ENCODE measurements at places on chromosomes 16 and 17. TPM values are rescaled to one million over a fixed set of nuclear protein-coding genes. Genes with fewer than 3 reads are reported as not detected.

GRCh38 chr17:19239544-19239943, 2.4 kb downstream of the EPN2 start:
- no peak for DNase-seq

DNA sequence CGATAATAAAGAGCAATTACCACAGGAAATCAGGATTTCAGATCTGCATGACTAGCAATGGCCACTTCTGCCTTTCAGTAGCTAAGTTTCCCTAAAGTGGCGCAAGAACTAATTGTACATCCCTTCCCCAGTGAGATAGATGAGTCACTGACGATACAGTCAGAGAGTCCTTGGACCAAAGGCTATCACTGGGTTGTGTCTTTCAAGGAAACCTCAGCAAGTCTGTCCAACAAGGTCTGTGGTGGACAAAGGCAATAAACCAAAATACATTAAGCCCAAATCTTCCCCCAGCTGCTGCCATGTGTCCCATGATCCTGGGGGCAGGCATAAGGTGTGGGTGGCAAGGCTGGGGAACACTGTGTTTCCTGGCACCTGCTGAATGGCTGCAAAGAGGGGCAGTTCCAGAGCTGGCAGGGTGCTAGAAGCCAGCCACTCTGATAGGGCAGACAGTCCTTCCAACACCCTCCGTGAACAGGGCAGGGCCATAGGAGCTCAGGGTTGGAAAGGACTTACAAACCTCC, 20.5 kb upstream of the MTMR4 start:
- DNase-seq = no peak

- DNase-seq = no peak
Observed at GRCh38 chr16:57395026-57395425, 9.5 kb upstream of the CCL17 start.

MFAP4 gene
- not detected for total RNA-seq

GAST gene
- not detected for total RNA-seq
